ENCODE measurements at places on chromosomes 3 and 15.

DNA sequence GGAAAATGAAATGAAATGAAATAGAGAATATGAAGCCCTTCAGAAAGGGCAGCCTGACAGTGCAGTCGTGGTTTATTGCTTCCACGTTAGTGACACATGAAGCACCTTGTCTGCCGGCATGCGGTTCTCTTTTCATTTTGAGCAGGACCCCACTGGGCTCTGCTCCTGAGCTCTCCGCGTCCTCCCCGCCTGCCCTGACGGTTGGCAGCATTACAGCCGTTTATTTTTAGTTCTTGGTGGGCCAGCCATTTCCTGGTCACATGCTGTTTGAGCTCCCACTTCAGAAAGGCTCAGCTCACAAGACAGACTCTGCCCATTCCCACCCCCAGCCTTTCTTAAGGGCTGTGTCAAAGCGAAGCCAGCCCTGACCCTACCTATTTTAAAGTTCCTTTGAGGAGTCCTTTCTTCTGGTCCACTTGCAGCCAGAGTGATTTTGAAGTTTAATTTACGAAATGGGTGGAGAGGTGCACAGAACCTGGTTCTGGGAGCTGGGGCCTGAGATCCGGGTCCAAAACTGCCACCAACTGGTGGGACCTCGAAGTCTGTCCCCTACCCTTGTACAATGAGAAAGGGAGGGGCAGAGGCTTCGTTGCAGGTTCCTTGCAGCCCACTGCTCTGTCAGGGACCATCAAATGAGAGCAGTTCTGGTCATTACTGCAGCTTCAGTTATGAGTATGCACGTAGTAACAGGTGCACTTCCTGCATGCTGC, 60.1 kb downstream of the MGLL start:
- peak; percentile 58 for DNase-seq
- H3K27ac ChIP-seq = peak overlapping the region; percentile 20
- peaks cover 8% of the 10 kb centered on the region for H3K4me1 ChIP-seq

DNA sequence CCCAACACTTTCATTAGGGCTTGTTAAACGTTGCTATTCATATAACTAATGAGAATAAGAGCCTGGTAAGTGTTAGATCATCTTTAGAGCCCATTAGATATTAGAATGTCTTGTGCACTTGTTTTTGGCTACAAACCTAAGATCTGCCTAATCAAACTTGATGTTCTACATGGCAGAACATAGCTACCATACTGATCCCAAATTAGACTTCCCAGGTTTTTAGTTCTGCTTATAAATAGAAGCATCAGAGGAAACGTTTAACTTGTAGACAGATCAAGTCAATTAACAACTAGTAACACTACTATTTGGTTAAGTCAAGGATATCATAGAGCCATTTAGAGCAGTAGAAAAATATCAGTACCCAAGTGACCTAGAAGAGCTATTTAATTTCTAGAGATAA, 11.7 kb upstream of the KPNA4 start:
- no peaks in the 10 kb centered on the region for H3K36me3 ChIP-seq
- no peak for DNase-seq
- H3K4me3 ChIP-seq = no peak overlapping the region
- no peaks in the 10 kb centered on the region for H3K4me1 ChIP-seq
- no peak overlapping the region for H3K27ac ChIP-seq

DNA sequence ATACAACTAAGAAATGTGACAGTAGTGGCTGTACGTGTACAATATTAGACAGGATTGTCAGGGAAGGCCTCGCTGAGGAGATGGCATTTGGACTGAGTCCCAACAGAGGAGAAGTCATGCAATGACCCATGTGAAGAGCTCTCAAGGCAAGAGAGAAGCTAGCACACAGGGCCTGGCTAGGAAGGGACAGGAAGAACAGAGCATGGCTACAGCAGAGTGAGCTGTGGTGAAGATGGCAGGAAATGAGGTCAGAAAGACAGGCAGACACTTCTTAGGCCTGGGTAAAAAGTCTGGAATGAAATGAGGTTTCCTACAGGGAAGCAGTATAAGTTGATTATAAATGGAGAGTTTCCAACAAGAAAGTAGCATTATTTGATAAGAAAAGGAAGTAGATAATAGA, 33.2 kb upstream of the LEKR1 start:
- H3K27ac ChIP-seq = no peak overlapping the region
- H3K27me3 ChIP-seq = no peaks in the 10 kb centered on the region
- H3K4me3 ChIP-seq = no peak overlapping the region
- H3K4me1 ChIP-seq = no peaks in the 10 kb centered on the region

GRCh38 chr3:99925584-99926230, 108.0 kb downstream of the CMSS1 start:
- no peaks in the 10 kb centered on the region for H3K36me3 ChIP-seq
- peaks cover 5% of the 10 kb centered on the region for H3K4me1 ChIP-seq
- no peak for DNase-seq
- H3K27ac ChIP-seq = no peak overlapping the region
- no peak overlapping the region for H3K4me3 ChIP-seq

DNA sequence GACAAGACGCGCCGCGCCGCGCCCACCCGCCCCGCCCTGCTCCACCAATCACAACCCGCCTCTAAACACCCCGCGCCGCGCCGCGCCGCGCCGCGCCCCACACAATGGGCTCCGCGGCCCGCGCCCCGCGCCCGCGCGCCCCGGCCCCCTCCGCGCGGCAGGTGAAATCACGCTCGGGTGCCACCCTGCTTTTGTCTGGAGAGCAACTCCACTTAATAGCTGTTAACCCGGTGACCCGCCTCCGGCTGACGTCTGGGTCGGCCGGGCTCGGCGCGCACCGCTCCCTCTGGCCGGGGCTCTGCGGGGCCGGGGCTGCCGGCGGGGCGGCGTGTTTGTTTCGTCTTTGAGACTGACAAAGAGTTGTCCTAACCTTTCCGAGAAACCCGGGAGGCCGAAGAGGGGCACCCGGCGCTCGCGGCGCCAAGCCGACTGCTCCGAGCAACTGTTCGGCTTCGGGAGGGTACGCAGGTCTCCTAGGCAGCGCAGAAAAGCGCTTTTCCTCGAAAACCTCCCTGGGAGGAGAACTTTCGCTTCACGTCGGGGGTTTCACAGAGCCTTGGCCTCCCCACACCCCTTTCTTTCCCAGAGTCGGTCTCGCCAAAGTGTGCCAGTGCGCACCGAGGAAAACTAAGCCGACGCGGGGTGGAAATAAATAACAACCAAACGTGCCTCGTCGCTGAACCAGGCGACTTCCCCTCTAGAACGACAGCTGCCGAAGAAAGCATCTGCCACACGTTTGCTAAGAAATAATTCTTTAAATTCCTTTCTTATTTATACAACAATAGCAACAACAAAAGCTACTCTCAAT, 518.4 kb downstream of the FOXP1 start:
- peak overlapping the region; percentile 89 for H3K4me3 ChIP-seq
- no peaks in the 10 kb centered on the region for H3K27me3 ChIP-seq
- H3K27ac ChIP-seq = peak overlapping the region; percentile 88
- H3K36me3 ChIP-seq = no peaks in the 10 kb centered on the region
- DNase-seq = peak; percentile 36
- peaks cover 38% of the 10 kb centered on the region for H3K4me1 ChIP-seq

DNA sequence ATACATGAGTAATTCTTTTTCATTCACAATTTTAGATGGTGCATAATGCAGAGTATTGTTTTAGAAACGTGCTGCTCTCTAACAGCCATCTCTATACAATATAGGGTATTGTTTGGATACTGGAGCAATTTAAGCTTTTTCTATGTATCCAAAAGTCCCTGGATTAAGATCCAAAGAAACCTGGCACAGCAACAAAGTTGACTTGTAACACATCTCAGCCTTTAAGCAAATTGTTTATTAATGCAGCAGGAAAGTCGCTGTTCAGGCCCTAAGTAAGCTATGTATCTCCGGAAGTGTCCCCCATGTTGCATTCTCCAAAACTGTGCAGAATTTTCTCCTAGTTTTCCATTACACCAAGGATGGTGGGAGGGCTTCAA, 7.3 kb downstream of the VGLL4 start:
- no peak for DNase-seq
- H3K27ac ChIP-seq = no peak overlapping the region
- H3K36me3 ChIP-seq = peaks cover 5% of the 10 kb centered on the region
- H3K27me3 ChIP-seq = no peaks in the 10 kb centered on the region
- H3K4me3 ChIP-seq = no peak overlapping the region
